CD4-positive, alpha-beta T cell treated with Interleukin-1 beta for 1 hour (primary cell): ENCODE measurements at places on chromosomes 5 and 9.
A peak's percentile ranks its signal among the peaks of the same experiment; 100 is the strongest.

GRCh38 chr5:65142511-65143011, 339.2 kb downstream of the ADAMTS6 start:
- DNase-seq: no peak

- no peak for DNase-seq
These were observed 241.8 kb downstream of the TRIM32 start for GRCh38 chr9:116928884-116929283.

- DNase-seq: no peak
These were observed 784 bp downstream of the NLN start for GRCh38 chr5:65722575-65723403.

GRCh38 chr5:152608458-152608857, 203.4 kb upstream of the NMUR2 start:
- DNase-seq: no peak

GRCh38 chr5:58403822-58404433, 56.0 kb downstream of the PLK2 start:
- no peak for DNase-seq

- DNase-seq: no peak
These were observed 338.0 kb downstream of the MAN2A1 start for GRCh38 chr5:110027527-110028322.

- DNase-seq: no peak
These were observed 224.7 kb downstream of the NFIB start for GRCh38 chr9:14089051-14089803.

GRCh38 chr9:129610473-129611306, 10.2 kb downstream of the C9orf50 start:
- peak; percentile 74 for DNase-seq

- peak; percentile 97 for DNase-seq
These were observed at the start of gene SETX for GRCh38 chr9:132354637-132355355. SETX (minus strand) TSS chr9:132354986; CDS start chr9:132349428, 5,558 bp downstream.

DNA sequence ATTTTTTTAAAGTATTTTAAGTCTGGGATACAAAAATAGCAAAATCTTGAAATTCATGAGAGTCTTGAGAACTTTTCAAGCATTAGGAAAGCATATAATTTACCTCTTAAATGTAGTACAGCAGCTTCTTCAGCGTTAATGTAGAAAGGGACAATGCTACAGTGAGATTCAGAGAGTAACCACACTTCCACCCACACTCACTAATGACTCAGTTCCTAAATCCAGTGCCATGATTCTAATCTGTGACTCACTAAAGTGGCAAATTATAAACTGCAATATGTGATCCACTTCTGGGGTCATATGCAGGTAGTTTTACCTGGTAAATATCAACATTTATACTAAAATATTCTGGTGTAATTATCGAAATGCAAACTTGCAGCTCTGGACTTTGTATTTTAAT, 434.5 kb upstream of the TUSC1 start:
- DNase-seq: no peak

DNA sequence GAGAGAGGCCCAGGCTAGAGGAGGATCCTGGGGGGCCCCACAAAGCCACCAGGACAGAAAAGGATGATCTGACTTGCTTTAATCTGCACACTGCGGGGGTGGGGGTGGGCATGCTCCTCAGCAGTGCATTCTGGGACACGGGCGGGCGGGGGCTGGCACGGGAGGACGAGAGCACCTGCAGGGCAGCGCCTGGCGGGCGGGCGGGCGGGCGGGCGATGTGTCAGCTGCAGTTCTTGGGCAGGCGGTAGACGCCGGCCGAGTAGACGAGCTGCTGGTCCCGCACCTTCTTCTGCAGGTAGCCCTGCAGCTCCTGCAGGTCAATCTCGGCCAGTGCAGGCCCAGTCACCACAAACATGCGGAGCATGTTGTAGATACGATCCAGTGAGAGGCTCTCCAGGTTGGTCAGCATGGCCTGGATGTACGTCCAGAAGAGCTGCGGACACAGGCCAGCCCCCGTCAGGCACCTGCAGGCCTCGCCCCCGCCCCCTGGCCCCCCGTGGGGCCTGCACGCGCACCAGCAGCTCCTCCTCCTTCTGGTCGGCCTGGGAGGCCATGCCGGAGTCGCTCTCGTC, 3.0 kb upstream of the TMEM210 start:
- no peak for DNase-seq

- no peak for DNase-seq
These were observed 480.3 kb upstream of the SEMA6A start for GRCh38 chr5:117054911-117055310.

DNA sequence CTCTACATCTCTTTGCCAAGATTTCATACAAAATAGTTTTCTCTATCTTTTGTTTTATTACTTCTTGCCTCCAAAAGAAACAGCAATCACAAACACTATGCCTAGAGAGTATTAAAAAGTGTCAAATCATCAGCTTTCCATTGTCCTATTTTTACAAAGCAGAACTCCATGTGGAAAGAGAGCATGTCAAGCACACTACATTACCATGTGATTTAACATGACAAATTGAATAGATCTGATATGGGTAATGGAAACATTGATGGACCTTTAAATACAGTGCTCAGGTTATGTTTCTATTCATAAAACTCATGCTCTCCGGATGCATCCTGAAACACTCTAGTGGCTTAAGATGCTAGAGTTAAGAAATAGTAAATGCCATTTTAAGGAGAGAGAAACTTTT, 791.4 kb upstream of the CTNND2 start:
- DNase-seq: no peak

DNA sequence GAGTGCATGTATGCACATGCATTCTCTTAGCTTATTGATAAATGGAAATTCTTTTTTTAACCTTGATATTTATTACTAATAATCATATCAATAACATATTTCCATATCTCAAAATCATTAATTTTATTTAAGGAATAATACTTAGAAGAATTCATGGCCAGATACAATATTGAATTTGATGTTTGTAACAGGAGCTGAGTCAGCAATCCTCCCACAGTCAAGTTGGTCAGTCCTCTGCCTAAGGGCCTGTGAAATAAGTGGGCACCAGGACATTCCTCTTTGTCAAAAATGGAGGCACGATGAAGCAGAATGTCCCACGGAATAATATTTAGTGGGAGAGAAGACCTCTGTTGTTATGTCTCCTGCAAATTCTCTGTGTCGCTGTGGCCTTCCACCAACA, 148.6 kb downstream of the LRRC70 start:
- no peak for DNase-seq

DNA sequence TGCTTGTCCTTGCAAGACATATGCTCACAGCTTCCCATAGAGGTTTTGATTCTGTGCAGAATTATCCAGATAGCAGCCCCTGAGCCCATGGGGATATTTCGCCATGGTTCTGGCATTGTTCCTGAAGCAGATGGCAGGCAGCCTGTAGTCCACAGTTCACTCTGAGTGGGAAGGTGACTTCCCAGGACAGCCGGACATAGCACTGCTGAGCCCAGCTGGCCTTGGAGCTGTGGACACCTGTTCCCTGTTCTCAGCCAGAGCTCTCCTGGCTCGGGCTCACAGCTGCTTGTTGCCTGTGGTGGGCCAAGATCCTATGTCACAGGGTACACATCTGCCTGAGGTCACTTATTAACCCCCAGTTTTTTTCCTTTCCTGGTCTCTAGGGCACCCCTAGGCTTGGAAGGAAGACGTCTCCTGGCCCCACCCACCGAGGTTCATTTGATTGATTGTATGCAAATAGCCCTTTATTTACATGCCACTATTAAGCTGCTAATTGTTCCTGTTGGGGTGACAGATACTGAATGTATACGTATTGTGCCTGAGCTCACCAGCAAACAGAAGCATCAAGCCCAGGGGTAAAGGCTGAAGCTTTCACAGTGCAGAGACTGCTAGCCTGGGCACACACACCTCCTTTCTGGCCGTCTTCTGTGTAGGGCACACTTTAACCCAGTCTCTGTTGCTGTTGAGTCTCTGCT, 96.6 kb upstream of the DMRT1 start:
- no peak for DNase-seq

GRCh38 chr5:121913418-121913817, 48.4 kb upstream of the SRFBP1 start:
- no peak for DNase-seq
